Right forelimb (tissue), 1 donor: ENCODE measurements at places on chromosomes 3 and 15.

GRCh38 chr3:52073490-52073889 is 17.1 kb upstream of the DUSP7 start:
- DNase-seq, result no peak

GRCh38 chr3:132317229-132317948 is at the start of gene ACP3:
ACP3 (plus strand) TSS chr3:132317407; CDS start chr3:132317457, 50 bp downstream.
- DNase-seq, result no peak

DNA sequence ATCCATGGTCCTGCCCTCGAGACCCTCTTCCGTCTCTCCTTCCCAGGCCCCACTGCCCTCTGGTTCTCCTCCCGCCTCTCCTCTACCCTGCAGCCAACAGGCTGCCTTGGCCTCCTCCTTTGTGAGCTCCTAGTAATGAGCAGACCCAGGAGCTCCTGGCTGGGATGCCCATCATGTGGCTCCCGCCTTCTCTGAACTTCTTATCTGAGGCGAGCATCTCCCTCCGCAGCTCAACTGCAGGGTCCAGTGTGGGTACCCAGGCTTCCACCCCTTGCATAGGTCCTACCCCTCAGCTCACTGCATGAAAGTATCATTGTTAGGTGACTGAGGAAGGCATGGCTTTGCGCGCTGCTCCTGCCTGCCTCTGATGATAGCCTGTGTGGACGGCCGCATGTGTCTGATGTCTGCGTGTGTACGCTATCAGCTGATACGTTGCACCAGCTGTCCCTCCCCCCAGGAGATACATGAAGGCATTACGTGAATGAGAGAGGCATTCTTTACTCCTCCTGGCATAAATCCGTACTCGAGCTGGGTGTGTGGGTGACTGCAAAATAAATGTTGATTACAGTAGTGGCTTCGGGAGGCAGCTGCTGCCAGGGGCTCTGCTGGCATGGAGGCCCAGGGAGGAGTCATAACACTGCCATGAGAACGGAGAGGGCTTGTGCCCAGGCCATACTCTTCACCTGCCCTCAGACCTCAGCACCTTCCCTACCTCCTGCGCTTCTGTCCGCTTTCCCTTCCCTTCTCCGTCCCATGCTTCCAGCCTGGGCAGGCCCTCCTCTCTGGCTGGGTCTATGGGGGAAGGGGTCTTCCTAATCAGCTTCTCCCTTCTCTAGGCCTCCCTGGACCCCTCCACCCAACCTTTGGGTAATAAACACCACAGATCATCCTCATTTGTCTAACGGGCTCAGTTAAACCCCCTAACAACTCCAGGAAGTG is 48.8 kb downstream of the ZNF710 start:
- DNase-seq, result no peak

GRCh38 chr3:156559321-156559720 is 4.4 kb upstream of the SSR3 start:
- DNase-seq, result no peak

GRCh38 chr3:69751074-69751476 is 11.8 kb downstream of the MITF start:
- DNase-seq, result no peak

- DNase-seq, result no peak
These were observed 68.4 kb upstream of the FLNB start for GRCh38 chr3:57939775-57940174.

- DNase-seq, result no peak
These were observed 128.7 kb upstream of the TLE3 start for GRCh38 chr15:70226337-70226980.

- no peak for DNase-seq
These were observed 246.2 kb upstream of the CHRM5 start for GRCh38 chr15:33722005-33722672.

- DNase-seq, result no peak
These were observed 12.6 kb upstream of the GOLGA6L7 start for GRCh38 chr15:28861031-28861534.

GRCh38 chr3:107117922-107118536 is 259.2 kb upstream of the CCDC54 start:
- DNase-seq, result peak; percentile 75

GRCh38 chr3:121835465-121835801 is 424 bp downstream of the EAF2 start:
- DNase-seq, result no peak

DNA sequence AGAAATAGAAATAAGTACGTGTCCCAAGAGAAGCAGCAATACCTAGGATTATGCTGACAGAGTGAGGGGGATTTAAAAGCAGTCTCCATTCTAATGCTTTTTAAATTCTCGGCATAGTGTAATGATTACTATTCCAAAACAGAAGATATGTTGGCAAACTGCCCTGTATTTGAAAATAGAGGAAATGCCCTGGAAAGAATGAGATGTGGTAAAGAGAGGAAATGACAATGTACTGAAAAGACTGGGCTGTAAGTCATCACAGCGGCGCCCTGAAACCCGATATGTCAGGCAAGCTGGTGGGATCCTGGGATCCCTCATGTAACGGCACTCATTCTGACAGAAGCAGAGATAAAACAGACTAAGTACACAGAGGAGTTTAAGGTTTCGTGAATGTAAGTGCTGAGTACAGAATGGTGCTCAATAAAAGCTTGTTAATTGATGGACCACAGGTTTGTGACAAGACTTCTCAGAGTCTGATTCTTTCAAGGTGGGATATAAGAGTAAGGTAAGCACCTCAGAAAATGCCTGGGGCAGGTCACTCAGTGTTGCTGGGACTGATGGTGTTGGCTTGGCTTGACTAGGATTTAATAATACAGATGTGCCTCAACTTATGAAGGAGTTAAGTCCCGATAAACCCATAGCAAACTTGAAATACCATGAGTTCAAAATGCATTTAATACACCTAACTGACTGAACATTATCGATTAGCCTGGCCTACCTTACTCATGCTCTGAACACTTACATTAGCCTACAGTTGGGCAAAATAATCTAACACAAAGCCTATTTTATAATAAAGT is 91.4 kb downstream of the NFKBIZ start:
- DNase-seq, result peak; percentile 59

- no peak for DNase-seq
These were observed 404.4 kb upstream of the KCNMB2 start for GRCh38 chr3:178131801-178132200.

DNA sequence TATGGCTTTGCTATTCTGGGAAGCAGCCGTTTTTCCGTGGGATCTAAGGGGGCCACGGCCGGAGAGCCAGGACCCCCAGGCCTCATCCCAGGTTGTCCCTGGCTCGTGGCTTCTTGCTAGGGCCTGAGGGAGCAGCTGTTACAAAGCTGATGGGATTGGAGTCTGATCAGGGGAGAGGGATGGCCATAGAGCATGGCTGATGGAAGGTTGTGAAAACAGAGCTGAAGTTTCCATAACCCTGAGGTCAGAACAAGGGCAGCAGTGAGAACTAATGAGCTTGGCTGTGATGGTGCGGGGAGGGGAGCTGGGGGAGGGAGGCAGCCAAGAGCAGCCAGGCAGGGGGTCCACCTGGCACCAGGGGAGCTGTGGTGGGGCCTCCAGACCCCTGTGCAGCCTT is 63.0 kb downstream of the LINGO1 start:
- no peak for DNase-seq

DNA sequence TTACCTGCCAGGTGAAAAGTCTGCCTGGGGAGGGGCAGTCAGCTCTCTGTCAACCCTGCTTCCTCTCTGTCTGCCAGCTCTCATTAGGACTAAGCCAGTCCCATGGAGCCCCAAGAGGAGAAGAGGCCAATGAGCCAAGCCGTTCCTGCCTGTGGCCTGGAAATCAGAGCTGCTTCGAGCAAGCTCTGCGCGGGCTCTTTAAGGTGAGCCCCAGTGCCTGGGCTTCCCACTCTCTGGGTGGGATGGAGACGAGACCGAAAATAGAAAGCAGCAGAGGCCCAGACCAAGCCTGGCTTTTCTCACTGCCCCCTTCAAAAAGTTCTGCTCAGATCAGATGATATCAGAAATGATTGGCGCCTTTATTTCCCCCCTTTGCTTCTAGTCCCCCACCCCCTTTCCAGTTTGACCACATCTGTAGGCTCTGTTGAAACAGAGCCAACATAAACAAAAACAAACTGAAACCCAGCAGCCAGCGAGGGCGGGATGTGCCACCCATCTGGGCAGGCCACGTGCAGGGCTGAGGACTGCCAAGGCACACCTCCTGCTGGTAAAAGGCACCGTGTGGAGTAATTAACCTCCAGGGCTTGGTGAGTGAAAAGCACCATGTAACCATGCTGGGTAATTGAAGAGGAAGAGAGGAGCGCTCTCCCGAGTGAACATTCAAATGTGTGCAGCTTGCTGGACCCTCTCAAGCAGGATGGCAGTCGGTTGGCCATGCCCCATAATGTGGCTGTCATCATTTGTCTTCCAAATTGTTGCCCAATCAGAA is 471.0 kb upstream of the PROK2 start:
- DNase-seq, result no peak

GRCh38 chr3:50124800-50125178 is 30.3 kb upstream of the SEMA3F start:
- peak; percentile 76 for DNase-seq

- DNase-seq, result no peak
These were observed 75.8 kb upstream of the GATA2 start for GRCh38 chr3:128568602-128569490.
